ENCODE measurements at places on chromosomes 5 and 9. TPM values are rescaled to one million over a fixed set of nuclear protein-coding genes. Genes with fewer than 3 reads are reported as not detected.

The TMEM232 gene
- total RNA-seq: 2.0 TPM

The SLC36A2 gene
- total RNA-seq: not detected

The SLC6A7 gene
- not detected for total RNA-seq

The ZNF483 gene
- 6.5 TPM for total RNA-seq

The RAB14 gene
- total RNA-seq: 31.8 TPM

The FBN2 gene
- total RNA-seq: 0.06 TPM

The NUTM2G gene
- total RNA-seq: not detected

The SLC34A1 gene
- total RNA-seq: not detected

The FOXD4 gene
- total RNA-seq: 0.19 TPM

The ADAMTS12 gene
- 0.84 TPM for total RNA-seq

The PIP5K1B gene
- total RNA-seq: 6.9 TPM

The INVS gene
- total RNA-seq: 8.1 TPM

The FBLL1 gene
- 0.31 TPM for total RNA-seq

The ZFP2 gene
- total RNA-seq: 0.51 TPM

The GMCL2 gene
- not detected for total RNA-seq

The PPP2R2B gene
- 0.67 TPM for total RNA-seq

The ADAMTS2 gene
- total RNA-seq: 6.0 TPM

The SPEF2 gene
- 8.3 TPM for total RNA-seq

The HSPB3 gene
- not detected for total RNA-seq

The LECT2 gene
- not detected for total RNA-seq

The AHRR gene
- 0.76 TPM for total RNA-seq

The GBGT1 gene
- total RNA-seq: 4.2 TPM

The SNCB gene
- not detected for total RNA-seq

The MAT2B gene
- 21.4 TPM for total RNA-seq

The DNAH5 gene
- 3.1 TPM for total RNA-seq

The SPATA31D4 gene
- not detected for total RNA-seq

The FOXI1 gene
- total RNA-seq: not detected

The GGTA1 gene
- 1.4 TPM for total RNA-seq

The PCDHB2 gene
- total RNA-seq: 0.56 TPM

The SAP30L gene
- total RNA-seq: 12.7 TPM

The AQP3 gene
- 23.6 TPM for total RNA-seq

The PCDHAC1 gene
- 1.7 TPM for total RNA-seq

The WHRN gene
- 6.7 TPM for total RNA-seq

The SPAAR gene
- not detected for total RNA-seq

The LHX3 gene
- total RNA-seq: not detected

The SPOCK1 gene
- total RNA-seq: 4.8 TPM

The RECK gene
- 1.1 TPM for total RNA-seq

The PCDHA7 gene
- 0.19 TPM for total RNA-seq

The ACTBL2 gene
- total RNA-seq: not detected

The LCN15 gene
- not detected for total RNA-seq

The SLC34A3 gene
- total RNA-seq: 0.12 TPM

The RNF14 gene
- 18.8 TPM for total RNA-seq

The BARHL1 gene
- not detected for total RNA-seq

The ZNG1C gene
- total RNA-seq: 17.6 TPM

The IL9 gene
- not detected for total RNA-seq

The NR6A1 gene
- total RNA-seq: 2.6 TPM

The IL5 gene
- total RNA-seq: not detected

The SLC36A3 gene
- total RNA-seq: not detected

The CCNG1 gene
- 131 TPM for total RNA-seq

The CPEB4 gene
- total RNA-seq: 51.2 TPM

The TRIM7 gene
- 1.9 TPM for total RNA-seq

The PRDM9 gene
- total RNA-seq: not detected
